ENCODE measurements at places on chromosomes 7 and 10.
A peak's percentile ranks its signal among the peaks of the same experiment; 100 is the strongest.

DNA sequence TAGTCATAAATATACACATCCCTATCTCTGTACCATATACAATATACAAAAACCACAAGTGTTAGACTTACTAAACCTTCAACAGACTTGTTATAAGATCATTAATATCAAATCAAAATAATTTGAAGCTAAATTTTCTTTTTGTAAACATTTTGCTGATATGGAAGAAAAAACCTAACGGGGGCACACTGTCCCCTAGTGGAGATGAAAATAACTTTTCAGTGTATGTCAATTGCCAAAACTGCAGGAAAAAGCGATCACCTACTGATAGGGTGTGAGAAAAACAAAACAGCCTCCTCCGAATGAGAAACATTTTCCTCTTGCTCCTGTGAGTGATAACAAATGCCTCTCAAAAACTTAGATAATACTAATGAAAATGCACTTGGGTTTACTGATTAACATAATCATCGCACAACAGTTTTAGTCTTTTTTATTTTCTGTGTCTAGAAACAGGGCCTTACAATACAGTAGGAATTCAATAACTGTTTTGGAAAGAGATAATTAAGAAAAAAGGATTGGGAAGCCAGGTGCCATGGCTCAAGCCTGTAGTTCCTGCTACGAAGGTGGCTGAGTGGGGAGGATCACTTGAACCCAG lies 322.7 kb downstream of the CRPPA start:
- no peak for DNase-seq

DNA sequence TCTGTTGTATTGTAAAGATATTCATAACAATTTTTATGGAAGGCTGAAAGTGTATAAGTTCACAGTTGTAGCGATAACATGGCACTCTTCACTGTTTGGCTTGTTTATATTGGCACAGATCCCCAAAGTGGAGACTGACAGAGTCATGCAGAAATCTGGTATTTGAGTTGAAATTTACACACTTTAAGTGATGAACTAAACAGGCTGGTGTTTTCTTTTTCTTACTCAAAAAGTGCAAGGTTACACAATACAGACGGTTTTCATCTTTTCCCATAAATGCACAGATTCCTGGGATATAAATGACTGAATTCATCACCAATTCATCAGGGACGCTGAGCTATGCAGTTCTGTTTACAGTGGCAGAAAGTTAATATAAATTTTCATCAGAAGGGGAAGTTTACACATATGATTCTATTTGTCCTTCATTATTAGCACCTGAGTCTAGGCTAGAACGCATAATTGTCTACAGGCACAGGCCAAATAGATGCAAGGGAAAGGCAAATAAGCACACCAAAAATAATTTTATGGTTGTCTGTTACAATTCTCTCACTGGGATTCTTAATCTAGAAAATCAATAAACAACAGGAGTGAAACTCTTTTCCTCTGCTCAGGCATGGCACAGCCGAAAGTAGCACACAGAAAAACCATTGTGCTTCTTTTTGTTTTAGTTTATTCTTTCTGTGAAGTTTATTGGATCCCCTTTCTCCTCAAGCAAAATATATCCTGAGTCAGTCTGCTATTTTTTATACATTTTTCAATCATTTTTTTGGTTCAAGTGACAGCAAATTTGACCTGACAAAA lies 88.0 kb downstream of the FOXP2 start:
- DNase-seq: peak; percentile 2

DNA sequence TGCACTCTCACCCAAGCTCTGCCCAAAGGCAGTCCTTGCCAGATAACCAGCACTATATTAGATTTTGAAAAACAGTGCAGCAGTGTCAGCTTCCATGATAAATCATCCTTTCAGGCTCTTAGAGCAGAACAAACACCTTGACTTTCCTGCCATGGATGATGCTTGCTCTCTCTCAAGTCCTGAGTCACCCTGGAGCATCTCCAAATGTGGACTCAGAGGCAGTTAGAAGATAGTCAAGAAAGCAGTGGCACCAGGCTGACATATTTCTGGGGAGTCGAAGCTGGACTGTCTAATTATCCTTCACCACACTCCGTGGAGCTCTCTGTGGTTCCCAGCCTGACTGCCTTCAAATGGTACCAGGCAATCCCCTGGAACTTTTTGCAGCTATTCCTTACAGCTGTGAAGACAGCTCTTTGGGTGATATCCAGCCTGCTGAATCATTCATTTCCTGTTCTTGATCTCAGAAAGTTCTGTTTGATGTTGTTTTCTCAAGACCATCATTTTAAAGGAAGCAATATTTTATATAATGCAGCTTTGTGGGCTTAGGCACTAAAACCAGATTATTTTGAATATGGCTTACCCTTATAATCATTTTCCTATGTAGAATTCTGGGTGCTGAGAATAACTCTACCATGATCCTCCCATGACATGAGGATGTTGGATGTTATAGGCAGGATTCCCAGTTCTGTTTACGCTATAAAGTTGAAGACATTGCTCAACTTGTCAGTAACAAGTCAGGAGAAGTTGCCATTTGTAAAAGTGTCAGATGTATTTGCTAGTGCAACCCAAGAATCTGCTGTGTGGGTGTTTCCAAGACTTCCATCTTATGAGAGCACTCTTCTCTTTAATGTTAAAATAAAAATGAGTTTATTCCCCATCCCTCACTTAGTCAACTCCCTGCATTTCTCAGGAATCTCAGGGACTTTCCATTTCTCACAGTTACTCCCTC lies 233.8 kb downstream of the C7orf25 start:
- no peak for DNase-seq

- no peak for DNase-seq
Measured at GRCh38 chr7:1856888-1857441, 186.9 kb downstream of the ELFN1 start.

- no peak for DNase-seq
Measured at GRCh38 chr7:94710256-94710655, 54.3 kb upstream of the SGCE start.

GRCh38 chr10:51789118-51789517 lies 89.7 kb upstream of the CSTF2T start:
- DNase-seq: no peak

GRCh38 chr7:33612442-33612841 lies 292.9 kb upstream of the BMPER start:
- no peak for DNase-seq

GRCh38 chr10:44581996-44582395 lies 197.1 kb upstream of the CXCL12 start:
- no peak for DNase-seq

GRCh38 chr7:102892631-102893278 lies 20.0 kb upstream of the LRRC17 start:
- no peak for DNase-seq

- DNase-seq: no peak
Measured at GRCh38 chr7:99920149-99920548, 819 bp upstream of the TRIM4 start.

DNA sequence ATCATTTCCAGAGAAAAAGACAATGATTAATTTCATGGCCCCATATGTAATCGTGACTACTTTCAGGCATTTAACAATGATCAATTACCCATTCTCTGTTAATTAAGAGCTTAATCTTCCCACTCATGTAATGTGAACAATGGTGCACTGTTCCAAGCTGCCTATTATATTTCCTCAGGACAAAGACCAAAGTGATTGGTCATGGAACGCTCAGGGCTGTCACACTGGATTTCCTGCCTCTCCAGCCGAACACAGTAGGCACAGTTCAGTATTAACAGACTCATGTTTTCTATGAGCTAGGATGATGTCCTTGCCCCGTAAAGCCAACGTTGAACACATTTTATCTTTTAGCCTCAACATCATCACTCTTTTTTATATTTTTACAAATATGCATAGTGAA lies 142.7 kb upstream of the FZD8 start:
- no peak for DNase-seq

DNA sequence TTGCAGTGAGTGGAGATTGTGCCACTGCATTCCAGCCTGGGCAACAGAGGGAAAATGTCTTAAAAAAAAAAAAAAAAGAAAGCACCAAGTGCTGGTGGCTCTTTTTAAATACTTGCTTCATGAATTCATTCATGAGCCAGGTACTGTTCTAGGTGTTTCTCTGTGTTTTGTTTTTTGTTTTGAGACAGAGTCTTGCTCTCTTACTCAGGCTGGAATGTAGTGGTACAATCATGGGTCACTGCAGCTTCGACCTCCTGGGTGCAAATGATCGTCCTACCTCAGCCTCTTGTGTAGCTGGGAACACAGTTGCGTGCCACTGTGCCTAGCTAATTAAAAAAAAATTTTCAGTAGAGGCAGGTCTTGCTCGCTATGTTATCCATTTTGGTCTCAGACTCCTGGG lies 5.3 kb downstream of the STOX1 start:
- no peak for DNase-seq

- no peak for DNase-seq
Measured at GRCh38 chr10:114195079-114195478, 15.9 kb downstream of the TDRD1 start.

GRCh38 chr7:25384788-25385505 lies 156.7 kb upstream of the NPVF start:
- DNase-seq: no peak

GRCh38 chr7:88357294-88357693 lies 50.6 kb upstream of the STEAP4 start:
- DNase-seq: no peak

DNA sequence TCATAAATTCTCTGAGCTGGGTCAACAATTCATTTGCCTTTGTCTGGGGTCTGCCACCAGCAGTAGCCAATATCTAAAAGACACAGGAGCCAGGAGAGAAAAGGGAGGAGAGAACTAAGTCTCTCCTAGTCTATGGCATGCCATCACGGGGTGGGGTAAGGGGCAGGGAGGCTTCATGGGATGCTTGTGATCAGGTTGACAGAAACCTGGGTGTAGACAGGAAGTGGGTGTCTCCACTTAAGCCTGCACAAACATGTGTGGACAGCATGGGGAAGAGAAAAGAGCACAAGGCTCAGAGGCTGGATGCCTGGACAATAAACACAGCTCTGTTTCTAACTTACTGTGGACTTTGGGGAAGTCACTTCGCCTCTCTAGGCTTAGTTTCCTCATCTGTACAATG lies 11.5 kb upstream of the C10orf53 start:
- DNase-seq: no peak

GRCh38 chr7:106420736-106421135 lies 136.0 kb upstream of the NAMPT start:
- DNase-seq: no peak

DNA sequence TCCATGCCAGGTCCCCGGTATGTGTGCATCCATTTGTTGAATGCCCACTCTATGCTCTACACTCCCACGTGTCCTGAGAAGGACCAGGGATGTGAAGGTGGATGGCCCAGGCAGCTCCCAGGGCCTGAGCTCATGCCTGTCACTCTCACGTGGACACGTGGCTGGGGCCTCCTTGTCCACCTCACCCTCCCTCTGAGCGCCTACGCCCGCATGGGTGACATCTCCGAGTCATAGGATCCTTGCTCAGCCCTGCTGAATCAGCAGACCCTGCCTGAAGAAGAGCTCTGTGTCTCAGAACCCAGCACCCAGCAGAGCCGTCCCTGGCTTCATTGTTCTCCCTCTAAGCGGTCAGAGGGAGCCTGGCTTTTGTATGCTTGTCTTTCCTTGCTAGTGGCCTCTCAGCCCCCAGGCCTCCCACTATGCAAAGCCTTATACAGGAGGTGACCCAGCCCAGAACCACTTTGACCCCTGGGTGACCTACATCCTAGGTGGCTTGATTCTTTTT lies 107.9 kb upstream of the PPIF start:
- DNase-seq: no peak

DNA sequence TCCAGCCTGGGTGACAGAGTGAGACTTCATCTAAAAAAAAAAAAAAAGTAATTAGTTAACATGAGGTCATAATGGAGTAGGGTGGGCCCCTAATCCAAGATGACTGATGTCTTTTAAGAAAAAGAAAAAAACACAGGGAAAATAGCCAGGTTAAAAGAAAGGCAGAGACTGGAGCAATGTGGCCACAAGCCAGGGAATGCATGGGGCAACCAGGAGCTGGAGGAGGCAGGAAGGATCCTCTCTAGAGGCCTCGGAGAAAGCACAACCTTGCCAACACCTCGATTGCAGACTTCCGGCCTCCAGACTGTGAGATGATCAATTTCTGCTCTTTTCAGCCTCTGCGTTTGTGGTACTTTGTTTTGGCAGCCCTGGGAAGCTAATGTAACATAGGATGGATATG lies 121.5 kb downstream of the ITIH5 start:
- DNase-seq: no peak

DNA sequence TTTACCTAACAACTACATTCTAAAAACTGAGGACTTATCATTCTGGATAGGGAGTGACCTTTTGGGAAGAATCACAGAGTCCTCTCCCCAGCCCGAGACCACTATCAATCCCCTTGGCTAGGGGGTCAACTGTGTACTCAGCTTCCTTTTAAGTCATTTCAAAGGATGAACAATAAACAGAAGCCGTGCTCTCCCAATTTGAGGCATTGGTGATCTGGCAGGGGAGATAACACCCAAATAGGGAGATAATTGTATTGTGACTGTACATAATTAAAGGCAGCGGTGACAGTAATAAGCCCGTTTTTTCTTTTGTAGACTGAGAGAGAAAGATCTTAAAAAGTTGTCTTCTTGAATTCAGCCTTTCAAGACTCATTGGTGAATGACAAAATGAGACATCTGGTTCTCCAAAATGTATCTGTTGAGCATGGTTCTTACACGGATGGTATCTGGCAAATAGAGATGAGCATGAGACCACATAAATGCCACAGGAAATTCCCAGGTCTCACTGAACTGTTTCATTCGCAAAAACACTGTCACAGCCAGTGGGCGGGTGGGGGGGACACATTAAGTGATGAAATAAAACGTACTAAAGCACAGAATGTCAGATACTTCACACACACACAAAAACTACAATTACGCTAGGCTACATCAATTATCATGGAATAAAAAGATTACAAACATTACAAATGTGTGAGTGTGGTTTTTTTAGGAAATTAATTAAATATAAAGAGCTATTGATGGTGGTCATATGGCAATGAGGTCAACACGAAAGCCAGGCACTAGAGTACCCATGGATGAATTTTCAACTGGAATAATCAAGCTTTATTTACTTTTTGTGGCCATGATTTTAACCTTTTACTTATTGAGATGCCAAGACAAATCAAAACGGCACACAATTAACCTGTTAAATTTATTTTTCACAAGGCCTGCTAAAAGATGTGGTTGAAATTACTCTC lies 108.4 kb downstream of the HIPK2 start:
- no peak for DNase-seq

DNA sequence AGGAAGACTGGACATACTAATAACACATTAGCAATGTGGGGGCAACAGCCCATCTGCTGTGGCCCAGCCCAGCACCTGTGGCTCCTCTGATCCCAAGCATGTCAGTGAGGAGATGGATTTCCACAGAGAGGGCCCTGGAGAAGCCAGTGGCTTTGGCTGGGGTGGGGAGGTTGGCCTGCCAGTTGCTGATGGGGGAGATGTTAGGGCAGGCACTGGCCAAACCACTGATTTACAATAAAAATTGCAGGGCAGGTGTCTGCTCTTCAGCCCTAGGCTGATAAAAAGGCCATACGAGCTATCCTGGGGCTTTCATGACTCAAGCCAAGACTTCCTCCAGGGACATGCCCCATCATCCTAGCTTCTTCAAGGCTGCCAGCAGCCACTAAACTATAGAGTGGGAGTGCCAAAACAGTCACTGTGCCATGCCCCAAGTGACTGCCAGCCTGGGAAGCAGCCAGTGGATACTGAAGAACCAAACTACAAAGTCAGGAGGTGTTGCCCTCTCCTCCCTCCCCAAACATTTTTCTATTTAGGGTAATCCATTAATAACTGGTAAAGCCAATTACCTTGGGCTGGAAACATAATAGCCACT lies 37.8 kb downstream of the DPCD start:
- DNase-seq: peak; percentile 20

All from NCI-H1105 (cell line).